ENCODE measurements at places on chromosomes 5 and 9.

DNA sequence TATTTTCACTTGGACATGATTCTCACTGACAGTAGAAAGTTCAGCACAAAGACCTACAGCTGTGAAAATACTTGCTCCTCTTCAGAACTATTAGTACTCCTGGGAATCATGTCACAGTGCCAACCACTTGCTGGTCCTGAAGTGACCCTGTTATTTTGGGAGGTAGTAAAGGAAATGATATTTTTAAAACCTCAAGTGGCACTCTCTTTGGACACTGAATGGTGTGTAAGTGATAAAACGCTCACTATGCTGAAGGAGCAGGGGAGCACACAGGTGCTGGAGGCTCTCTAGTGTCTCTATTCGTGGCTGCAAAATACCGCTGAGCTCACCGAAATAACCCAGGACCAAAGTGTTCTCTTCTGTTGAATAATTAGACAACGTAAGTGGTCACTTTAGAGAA is 76.9 kb upstream of the SPATA31D4 start:
- DNase-seq, result no peak

GRCh38 chr5:130077007-130077406 is 172.7 kb downstream of the CHSY3 start:
- no peak for DNase-seq

- no peak for DNase-seq
These were observed 78.1 kb upstream of the SPATA31C2 start for GRCh38 chr9:88216126-88216995.

- DNase-seq, result no peak
These were observed 72.4 kb upstream of the FBXW11 start for GRCh38 chr5:172078726-172079345.

- no peak for DNase-seq
These were observed 289.2 kb upstream of the PTGER4 start for GRCh38 chr5:40390281-40391149.

- no peak for DNase-seq
These were observed 39.4 kb downstream of the MRPS27 start for GRCh38 chr5:72280581-72281069.

Data from stimulated activated CD8-positive, alpha-beta memory T cell treated with anti-CD3 and anti-CD28 coated beads, Interleukin-7, amount 100 ng/mL, for 24 hours (primary cell).